ENCODE measurements at places on chromosomes 12 and 14.

DNA sequence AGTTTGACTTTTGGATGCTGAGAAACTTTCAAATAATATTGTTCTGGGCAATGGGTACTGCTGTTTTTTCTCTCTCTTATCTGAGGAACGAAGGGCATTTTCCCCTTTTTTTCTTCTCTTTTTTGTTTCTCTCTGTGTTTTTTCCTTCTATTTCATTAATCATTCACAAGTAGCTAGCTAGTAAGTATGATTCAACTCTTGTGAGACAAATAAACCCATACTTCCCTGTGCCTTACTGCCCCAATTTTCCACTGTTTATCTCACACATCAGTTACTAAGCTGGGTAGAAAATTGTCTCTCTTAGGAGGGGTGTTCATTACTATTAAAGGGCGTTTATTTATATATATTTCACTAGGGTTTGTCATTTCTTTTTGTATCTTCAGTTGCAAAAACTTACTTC, 437.6 kb downstream of the RERGL start:
- no peak for DNase-seq

- DNase-seq, result no peak
Measured at GRCh38 chr12:56082967-56083366, 3.0 kb downstream of the ERBB3 start.

DNA sequence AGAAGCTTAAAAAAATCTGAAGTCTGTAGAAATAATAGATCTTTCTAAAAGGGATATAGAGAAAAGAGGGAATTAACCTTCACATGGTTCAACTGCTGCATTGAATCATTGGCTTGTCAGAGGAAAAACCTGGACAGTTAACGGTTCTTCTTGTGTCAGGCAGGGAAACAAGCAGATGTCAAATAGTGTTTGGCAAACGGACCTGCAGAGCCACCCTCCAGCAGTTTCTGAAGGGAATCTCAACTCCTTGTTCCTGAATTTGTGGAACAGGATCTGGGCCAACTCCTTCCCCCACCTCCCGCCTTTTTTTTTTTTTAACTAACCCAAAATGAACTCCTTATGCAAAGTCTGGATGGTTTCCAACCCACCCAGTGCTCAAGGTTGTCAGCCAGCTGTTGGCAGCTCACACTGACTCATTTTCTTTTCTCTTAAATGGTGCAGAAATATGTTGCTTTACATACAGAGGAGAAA, 187.3 kb downstream of the CAND1 start:
- no peak for DNase-seq

GRCh38 chr12:84826925-84827324, 85.7 kb downstream of the SLC6A15 start:
- DNase-seq, result no peak

DNA sequence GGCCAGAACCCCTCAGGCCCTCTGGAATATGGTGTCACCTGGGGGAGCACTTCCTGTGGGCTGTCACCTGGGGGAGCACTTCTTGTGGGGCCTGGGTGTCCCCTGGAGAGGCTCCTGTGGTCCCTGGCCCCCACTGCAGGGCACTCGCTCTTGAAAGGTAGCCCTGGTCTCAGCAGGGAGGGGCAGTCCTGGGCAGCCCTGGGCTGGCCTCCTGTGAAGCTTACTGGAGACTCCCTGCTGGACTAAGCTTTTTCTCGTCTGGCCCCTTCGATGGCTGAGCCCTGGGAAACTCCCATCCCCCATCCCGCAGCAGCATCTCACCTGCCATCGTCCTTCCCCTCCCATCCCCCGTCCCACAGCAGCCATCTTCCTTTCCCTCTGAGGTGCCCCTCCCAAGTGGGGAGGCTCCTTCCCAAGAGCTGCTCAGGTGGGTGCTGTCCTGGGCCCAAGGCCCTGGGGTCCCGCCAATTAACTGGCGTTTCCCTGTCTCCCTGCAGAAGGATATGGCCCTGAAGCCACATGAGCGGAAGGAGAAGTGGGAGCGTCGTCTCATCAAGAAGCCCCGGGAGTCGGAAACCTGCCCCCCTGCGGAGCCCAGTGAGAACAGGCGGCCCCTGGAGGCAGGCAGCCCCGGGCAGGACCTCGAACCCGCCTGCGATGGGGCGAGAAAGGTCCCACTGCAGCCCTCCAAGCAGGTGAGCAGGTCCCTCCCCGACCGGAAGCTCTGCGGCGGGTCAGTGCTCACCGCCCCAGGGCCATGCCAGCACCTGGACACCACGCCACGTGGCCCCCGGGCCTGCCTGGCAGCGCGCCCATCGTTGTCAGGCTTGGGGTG, 17.9 kb downstream of the FBRSL1 start:
- DNase-seq, result no peak

DNA sequence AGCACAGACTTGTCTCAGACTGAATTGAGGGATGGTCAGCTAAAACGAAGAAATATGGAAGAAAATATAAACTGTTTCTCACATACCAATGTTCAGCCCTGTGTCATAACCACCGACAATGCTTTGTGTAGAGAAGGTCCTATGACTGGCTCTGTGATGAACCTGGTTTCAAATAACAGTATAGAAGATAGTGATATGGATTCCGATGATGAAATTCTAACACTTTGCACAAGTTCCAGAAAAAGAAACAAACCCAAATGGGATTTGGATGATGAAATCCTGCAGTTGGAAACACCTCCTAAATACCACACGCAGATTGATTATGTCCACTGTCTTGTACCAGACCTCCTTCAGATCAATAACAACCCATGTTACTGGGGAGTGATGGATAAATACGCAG, 7.9 kb upstream of the MAPK1IP1L start:
- no peak for DNase-seq

DNA sequence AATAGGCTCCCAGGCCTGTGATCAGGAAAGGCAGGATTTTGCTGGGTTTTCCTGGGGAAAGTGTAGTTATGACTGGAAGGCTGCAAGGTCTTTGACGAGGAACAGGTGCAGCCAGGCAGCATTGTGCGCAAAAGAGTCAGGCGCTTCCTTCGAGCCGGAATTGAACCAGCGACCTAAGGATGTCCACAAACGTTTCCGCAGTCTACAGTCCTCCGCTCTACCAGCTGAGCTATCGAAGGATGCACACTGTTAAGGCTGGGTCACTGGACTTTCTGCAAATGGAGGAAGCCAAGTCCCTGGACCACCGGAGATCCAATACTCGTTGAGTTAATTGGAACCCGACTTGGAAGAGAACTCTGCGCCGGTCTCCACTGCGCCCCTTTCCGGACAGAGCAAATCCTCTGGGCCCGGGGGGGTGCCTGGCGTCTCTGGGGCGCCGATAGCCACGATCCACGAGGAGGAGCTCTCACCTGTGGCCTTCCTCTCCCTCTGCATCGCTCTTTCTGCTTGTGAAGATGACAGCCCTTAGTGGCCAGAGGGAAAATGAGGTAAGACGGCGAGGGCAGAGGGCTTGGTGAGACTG, 18.4 kb upstream of the OR6S1 start:
- no peak for DNase-seq

GRCh38 chr14:86065407-86065806, 535.5 kb downstream of the FLRT2 start:
- DNase-seq, result no peak

DNA sequence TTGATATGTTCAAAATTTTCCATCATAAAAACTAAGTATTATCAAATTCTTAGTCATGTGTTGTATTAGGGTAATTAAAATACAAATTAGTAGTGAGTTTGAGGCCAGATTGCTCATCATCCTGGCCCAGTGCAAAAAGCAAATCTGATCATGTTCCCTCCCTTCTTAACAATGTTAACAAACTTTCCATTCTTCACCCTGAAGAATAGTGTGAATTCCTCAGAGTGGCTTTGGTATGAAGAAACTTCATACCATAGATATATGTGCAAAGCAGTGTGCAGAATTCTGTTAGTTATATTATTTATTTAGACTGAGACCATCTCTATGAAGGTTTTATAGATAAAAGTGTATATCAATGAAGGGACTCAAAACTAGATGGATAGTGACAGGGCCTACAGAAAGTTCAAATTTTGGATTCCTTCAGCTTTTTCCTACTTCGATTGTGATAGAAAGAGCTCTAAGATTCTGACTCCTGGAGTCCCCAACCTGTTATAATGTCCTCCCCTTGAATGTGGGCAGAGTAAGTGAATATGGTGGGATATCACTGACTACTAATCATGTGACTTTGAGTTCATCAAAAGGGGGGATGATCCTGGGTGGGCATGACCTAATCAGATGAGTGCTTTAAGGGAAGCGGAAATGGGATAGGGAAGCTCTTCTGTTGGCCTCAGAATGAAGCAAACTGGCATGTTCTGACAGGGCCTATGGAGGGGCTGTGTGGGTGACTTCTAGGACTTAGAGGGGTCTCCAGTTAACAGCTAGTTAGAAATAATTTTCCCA, 271.4 kb downstream of the BTG1 start:
- no peak for DNase-seq

GRCh38 chr12:43029971-43030370, 440.4 kb upstream of the PRICKLE1 start:
- DNase-seq, result no peak

DNA sequence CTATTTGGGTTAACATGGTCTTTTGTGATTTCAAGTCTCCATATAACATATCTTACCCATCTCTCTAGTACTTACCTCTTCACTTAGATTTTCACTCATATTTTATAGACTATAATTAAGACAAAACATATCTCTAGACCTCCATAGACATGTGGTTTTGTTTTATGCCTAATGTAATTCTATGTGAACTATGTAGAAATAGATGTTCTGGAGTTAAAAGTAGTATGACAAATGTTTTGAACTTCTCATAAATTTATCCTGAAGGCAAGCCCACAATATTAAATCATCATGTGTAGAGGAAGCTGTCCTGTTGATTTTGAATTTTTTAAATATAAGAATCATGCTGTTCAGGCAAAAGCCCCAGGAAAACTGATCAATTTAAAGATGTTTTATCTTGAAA, 169.2 kb downstream of the SYT1 start:
- DNase-seq, result no peak

GRCh38 chr14:99534863-99535262, 53.7 kb downstream of the CCNK start:
- DNase-seq, result no peak

- no peak for DNase-seq
Measured at GRCh38 chr12:107399046-107399445, 286.6 kb upstream of the PWP1 start.

- DNase-seq, result peak; percentile 32
Measured at GRCh38 chr12:98743362-98743953, 98.4 kb downstream of the APAF1 start.

GRCh38 chr14:92340071-92340470, 17.1 kb downstream of the SLC24A4 start:
- no peak for DNase-seq

DNA sequence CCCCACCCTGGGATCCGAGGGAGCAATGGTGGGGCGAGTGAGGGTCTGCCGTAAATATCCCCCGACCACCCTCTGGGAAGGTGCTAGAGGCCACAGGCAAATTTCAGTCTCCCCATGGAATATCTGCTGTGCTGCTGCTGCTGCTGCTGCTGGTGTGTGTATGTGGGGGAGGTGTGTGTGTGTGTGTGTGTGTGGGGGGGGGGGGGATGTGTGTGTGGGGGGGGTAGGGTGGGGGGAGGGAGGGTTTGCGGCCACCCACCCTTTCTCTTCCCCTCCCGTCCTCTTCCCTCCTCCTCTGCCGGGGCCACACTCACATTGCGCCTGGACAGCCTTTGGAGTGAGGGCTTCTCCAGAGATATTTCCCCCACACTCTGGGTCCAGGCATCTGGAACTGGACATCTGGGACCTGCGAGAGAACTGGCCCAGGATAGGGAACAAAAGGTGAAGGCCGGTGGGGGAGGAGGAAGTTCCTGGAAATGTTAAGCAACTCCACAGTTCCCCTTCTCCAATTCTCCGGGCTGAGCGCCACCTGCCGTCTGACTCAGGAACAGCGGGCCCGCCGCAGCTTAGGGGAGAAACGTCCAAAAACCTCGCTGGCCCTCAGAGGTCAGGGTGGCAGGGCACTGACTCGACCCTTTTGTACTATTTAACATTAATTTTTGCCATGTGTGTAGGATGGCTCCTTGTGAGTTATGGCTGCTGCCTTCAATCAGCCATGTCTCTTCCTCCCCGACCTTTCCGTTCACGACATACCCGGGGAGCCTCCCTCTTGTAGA, at the start of gene C1RL:
Gene C1RL (minus strand): TSS at position 419 of the 776 bp plus-strand sequence. CDS start 34 bp downstream, at position 385.
- DNase-seq, result no peak

DNA sequence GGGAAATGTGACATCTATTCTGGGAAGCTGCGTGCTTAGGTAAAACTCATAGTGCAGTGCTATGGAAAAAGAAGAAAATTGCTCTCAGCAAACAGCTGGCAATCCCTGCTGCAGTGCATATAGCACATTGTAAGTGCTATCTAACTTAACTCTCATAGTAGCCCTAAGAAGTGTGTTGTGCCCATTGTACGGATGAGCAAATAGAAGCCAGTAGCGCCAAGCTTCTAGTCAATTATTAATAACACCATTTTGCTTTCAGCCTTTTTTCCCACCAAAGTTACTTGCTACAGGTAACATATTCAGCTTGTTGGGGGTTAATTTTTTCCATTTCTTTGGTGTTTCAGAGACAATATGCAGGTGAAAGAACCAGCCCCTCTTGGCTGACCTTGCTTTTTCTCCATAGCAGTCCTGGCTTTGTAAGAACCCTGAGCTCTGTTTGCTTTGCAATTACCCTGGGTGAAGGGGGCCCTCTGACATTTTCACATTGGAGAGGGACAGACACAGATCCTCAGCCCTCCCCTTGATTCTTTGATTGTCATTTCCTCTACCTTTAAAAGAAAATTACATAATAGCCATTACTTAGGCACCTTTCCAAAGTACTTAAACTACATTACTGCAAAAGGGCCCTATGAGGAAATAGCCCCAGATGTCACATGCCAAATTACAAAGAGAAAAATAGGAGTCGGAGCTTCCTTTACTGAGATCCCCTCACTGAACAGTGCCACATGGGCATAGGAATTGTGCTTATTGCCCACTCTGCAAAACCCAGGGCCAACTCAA, 576.2 kb upstream of the TBX3 start:
- no peak for DNase-seq

DNA sequence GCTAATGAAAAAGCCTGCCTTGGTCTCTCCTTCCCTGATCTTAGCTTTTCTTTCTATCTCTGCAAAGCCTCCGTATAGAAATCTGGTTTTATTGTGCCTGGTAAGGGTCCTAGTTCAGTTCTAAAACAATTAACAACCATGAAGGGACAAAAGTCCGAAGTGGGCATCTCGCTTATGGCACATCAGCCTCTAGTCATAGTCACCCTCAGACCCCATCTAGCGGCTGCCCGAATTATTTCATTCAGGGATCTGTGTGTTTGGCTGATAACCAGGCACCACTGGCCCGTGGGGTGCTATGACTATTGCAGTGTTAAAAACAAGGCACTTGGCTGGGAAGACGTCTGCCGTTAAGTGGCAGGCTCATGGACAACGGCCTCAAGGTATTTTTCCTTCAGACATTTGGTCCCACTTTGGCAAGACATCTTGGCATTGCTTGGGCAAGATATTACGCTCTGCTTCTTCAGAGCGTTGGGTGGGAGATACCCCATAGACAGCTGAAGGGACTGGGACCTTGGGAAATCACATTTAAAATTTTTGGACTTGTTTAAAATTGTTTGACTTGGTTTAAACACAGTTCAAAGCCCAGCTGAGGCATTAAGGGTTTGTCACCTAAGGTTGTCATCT, 87.1 kb downstream of the SINHCAF start:
- peak; percentile 60 for DNase-seq

DNA sequence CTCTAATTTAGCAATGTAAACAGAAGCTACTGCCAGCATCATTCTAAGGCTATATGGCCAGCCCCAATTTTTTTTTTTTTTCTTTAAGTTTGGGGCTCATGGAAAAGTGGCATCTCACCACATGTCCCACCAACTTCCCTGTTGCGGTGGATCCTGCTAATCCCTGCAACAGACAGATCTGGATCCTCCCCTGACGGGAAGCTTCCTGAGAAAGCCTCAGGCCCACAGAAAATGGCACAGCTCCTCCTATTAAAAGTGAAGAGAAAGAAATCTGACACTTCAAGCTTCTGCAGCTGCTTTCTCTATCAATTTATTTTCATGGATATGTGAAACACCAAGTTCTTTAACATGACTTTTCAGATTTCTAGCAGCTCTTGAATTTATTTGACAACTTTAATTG, 433.8 kb upstream of the DCN start:
- DNase-seq, result no peak

Measured in GM12891 (cell line).